ENCODE measurements at places on chromosomes 4 and X.
A peak's percentile ranks its signal among the peaks of the same experiment; 100 is the strongest.

- peak; percentile 55 for DNase-seq
Observed at GRCh38 chr4:15956179-15956850, 6.7 kb downstream of the FGFBP2 start.

DNA sequence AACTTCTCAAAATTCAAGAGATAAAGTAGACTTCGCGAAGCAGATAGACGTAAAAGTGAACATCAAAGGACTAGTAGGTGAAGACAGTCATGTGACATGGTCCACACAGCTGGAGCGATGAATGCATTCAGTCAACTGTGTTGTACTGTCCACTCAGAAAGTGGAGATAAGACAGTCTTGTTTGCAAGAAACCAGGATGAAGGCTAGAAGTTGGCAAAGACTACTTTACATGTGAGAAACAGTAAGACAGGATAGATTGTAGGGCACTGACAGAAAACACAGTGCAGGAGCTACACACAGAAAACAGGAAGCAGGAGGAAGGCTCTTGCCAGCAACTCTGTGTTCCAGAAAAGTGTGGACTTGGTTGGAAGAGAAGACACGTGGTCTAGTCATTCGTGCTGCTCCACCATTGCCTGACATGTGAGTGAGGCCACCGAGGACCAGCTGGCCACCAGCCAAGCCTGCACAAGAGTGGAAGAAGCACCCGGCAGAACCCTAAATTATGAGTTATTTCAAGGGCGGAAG lies 78.9 kb downstream of the FAT1 start:
- DNase-seq = no peak

DNA sequence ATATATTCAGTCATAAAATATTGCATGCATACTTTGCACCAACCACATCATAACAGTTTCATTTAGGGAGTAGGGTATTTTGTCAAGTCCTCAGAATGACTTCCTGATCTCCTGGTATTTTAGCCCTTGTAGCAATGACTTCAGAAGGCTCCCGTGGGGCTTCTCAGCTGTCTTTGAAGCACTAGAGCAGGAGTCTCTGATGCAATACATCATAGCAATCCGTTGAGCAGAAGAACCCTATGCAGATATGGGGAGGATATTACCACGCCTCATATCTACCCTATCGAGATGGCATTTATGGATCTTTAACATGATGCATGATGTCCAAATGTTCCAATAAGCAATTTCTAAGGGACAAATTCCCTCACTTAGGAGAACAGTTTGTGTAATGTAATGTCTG lies 373.7 kb upstream of the FTHL17 start:
- DNase-seq = no peak

GRCh38 chr4:137705171-137705783 lies 173.0 kb upstream of the PCDH18 start:
- no peak for DNase-seq

GRCh38 chr4:3572363-3572762 lies 40.1 kb upstream of the LRPAP1 start:
- no peak for DNase-seq
